ENCODE measurements at places on chromosomes 1 and 21.
A peak's percentile ranks its signal among the peaks of the same experiment; 100 is the strongest.

GRCh38 chr1:30232288-30232899, 491.0 kb downstream of the MATN1 start:
- peak; percentile 11 for DNase-seq

GRCh38 chr1:233998891-233999290, 94.4 kb downstream of the SLC35F3 start:
- DNase-seq: no peak

GRCh38 chr1:116854716-116855115, 55.0 kb upstream of the PTGFRN start:
- no peak for DNase-seq

DNA sequence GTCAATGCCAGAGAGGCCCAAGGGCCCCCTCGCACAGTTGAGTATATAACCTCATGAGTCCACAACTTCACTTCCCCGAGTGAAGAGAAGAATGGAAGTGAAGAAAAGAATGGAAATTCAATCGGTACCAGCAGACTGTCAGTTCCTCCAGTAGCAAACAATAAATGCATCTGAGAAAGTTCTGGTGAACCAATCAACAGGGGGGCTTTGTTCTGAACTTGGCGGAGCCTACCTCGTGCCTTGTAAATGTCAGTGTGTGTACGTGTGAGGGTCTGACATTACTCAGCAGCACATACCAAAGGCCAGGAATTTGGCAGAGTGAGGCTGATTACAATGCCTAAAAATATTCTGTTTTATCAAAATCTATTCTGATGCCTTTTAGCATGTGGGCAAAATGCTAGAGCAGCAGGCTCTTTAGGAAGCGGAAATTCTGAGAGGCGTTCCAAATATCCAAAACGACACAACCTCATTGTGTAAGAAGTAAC, 238.5 kb downstream of the LTN1 start:
- DNase-seq: no peak

DNA sequence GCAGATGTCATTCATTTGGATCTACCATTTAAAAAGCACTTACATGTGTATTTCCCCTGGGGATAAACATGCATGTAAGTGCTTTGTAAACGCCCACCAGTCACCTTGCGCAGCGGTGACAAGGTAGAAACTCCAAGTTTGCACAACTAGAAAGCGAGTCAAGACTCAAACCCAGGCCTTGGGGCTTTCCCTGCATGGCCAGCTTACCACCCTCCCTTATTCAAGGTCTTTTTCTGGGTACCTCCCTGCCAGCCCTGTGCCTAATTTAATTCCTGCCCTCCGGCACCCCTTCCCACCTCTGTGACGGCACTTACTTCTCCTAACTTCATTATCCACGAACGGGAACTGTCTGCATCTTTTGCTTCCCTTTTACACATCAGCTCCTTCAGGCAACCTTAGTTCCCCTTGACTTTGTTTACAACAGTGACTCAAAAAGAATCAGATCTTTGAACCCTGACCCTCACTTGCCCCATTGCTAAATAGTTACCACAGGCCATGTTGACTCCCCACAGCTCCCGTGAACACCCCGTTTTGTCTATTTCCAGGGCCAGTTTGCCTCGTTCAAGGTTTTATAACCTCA, 138.3 kb upstream of the ETS2 start:
- no peak for DNase-seq

DNA sequence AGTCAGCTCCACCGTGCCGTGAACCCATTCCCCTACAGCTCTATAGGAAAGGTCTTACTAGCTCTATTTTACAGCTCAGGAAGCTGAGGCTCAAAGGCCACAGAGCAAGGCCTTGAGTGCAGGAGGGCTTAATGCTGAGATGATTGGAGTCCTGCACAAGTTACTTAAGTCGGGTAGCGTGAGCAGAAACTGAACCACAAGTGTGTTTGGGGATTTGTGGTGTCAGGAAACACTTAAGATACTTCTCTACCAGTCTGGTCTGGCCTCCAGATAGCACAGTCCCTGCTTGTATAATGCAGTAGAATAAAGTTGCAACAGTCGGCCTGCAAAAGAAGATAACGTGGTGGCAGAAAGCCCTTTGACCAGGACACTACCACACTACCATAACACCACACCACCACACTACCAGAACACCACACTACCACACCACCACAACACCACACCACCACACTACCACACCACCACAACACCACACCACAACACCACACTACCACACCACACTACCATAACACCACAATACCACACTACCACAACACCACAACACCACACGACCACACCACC, 118.1 kb downstream of the SPSB1 start:
- DNase-seq: peak; percentile 62

- DNase-seq: no peak
Observed at GRCh38 chr1:181181792-181182585, 93.5 kb downstream of the IER5 start.

DNA sequence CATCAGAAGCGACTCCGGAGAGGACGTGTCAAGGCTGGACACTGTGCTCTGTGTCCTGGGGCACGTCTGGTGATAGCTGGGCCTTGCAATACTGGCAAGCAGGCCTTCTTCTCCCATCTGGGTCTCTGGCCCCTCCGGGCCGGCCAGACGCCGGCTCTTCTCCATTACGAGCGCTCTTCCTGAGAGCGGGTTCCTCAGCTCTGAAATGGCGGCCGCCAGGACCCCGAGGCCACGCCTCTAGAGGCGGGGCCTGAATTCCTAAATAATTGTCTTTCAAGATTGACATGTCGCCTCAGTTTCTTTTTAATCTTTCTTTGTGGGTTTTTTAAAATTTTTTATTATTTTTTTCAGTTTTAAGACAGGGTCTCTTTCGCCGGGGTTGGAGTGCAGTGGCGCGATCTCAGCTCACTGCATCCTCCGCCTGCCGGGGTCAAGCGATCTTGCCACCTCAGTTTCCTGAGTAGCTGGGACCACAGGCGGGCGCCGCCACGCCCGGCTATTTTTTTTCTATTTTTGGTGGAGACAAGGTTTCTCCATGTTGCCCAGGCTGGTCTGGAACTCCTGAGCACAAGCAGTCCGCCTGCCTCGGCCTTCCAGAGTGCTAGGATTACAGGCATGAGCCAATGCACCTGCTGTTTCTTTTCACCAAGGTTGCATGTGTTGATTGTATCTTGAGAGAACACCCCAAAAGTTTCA, 9.2 kb downstream of the RNF2 start:
- no peak for DNase-seq

DNA sequence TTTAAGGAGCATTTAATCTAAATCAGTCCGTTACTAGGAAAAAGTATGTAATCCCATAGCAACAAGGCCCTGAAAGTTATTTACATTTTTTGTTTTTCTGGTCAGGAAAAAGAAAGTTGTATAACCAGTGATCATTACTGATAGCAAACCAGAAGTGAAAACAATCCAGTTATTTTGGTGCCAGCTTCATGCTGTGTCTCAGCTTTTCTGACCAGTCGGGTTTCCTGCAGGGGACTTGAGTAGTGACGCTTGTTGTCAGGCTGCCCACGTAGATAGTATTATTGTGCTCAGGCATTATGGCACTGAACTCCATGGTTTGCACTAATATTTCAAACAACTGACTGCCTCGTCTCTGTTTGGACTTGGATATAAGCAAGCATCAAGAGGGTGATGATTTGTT, 55.2 kb downstream of the SASS6 start:
- DNase-seq: no peak

DNA sequence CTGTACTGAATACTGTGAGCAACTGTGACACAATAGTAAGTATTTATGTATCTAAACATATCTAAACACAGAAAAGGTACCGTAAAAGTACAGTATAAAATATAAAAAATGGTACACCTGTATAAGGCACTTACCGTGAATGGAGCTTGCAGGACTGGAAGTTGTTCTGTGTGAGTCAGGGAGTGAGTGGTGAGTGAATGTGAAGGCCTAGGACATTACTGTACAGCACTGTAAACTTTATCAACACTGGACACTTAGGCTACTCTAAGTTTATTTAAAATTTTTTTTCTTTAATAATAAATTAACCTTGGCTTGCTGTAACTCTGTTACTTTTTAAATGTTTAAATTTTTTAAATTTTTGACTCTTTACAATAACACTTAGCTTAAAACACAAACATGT, 24.5 kb upstream of the SHCBP1L start:
- DNase-seq: no peak

DNA sequence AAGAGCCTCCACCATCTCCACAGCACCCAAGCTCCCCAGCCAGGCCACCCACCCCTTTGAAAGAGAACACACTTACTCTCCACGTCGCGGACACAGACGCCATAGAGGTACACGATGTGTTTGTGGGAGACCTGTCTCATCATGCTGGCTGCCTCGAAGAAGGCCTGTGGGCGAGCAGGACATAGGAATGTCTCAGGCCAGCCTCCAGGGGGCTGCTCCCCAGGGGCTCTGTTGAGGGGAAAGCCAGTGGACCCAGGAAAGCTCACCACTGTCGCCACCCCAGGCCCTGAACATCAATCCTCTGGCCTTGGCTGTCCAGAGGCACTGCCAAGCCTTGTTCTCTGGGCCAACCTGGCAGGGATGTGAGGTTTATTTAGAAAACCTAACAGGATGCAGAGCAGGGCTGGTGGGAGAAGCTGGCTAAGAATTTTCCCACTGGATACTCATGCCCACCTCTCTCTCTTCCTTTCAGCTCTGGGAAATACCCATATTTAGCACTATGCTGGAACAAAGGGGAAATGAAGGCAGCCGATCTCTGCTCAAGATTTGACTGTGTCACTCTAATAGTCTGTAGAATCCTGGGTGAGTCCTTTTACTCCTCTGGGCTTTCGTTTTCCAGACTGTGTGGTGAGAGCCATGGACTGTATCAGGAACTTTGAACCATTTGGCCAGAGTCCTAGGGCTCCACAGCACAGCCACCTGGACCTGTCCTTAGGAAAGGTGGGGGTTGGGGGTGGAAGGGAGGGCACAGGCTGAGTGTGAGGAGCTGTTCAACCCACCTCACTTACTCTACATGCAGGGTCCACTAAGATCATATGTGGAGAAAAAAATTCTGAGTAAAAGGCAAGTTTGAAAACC, 101.9 kb downstream of the RAVER2 start:
- DNase-seq: no peak

GRCh38 chr1:226405411-226405988, 2.4 kb downstream of the PARP1 start:
- peak; percentile 69 for DNase-seq

- no peak for DNase-seq
Observed at GRCh38 chr1:197042676-197043341, 24.3 kb downstream of the F13B start.

- DNase-seq: no peak
Observed at GRCh38 chr1:199301472-199302217, 662.8 kb downstream of the PTPRC start.

GRCh38 chr1:83559129-83559840, 439.6 kb downstream of the TTLL7 start:
- no peak for DNase-seq

DNA sequence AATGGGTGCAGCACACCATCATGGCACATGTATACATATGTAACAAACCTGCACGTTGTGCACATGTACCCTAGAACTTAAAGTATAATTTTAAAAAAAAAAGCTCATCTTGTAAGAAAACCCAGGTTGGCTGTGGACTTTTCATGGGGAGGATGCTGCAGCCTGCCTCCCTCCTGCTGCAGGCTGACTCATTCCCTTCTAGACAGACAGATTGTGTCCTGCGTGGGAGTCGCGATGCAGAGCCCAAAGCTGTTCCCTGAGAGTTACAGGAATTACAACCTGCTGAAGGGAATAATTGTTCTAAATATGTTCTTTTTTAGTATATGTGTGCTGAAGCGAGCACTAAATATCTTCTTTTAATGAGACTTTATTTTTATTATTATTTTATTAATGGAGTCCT, 93.2 kb downstream of the TBX19 start:
- DNase-seq: no peak

DNA sequence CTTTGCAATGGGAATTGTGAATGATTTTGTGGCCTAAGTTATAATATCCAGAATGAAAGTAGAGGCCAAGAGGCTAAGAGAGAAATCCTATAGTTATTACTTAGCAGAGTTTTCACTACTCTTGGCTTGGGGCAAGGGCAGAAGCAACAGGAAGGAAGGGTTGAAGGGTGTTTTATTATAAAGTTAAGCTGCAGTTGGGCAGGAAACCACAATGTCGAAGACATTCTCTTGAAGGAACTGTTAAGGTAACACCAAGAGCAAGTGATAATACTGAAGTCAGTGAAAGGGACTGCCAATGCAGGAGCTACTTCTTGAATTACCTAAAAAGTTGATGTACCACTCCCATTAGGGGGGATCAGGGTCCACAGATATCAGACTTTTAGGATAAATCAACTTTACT, 8.3 kb downstream of the XCL2 start:
- DNase-seq: no peak

Data from stimulated activated effector memory CD8-positive, alpha-beta T cell treated with anti-CD3 and anti-CD28 coated beads, Interleukin-12 subunit alpha, Interleukin-12 subunit beta, amount 100 ng/mL, for 72 hours (primary cell).